ENCODE measurements at places on chromosomes 7 and 10. TPM values are rescaled to one million over a fixed set of nuclear protein-coding genes. Genes with fewer than 3 reads are reported as not detected.

MAGI2 gene
- 0.51 TPM for total RNA-seq

SYT15B gene
- not detected for total RNA-seq

ZNF804B gene
- total RNA-seq, result not detected

GAD2 gene
- total RNA-seq, result not detected

CHRM2 gene
- not detected for total RNA-seq

CHST15 gene
- 31.9 TPM for total RNA-seq
